ENCODE measurements at places on chromosomes 3 and 15.

GRCh38 chr3:69033470-69033869, 18.7 kb downstream of the TMF1 start:
- no peak for DNase-seq

DNA sequence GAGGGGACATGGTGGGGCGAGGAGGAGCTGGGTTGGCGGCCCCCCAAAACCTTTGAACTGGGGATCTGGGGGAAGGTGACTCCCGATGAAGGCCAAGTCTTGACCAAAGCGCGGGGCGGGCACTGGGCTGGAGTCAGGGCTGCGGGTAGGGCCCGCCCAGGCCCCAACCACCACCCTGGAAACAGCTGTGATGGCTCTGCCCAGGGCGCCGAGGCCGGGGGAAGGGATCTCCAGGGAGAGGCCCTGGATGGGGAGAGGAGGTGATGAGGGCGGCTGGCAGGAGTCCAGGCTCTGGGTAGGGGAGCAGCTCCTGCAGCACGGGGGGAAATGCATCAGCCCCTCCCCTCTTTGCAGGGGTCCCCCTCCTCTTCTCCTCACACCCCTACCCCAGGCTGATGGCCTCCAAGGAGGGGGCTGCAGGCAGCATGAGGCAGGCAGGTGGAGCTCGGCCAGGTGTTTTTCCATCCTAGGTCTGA, 5.9 kb upstream of the C15orf39 start:
- DNase-seq, result peak; percentile 44

- no peak for DNase-seq
These were observed 35.6 kb downstream of the SMAD3 start for GRCh38 chr15:67100801-67101581.

DNA sequence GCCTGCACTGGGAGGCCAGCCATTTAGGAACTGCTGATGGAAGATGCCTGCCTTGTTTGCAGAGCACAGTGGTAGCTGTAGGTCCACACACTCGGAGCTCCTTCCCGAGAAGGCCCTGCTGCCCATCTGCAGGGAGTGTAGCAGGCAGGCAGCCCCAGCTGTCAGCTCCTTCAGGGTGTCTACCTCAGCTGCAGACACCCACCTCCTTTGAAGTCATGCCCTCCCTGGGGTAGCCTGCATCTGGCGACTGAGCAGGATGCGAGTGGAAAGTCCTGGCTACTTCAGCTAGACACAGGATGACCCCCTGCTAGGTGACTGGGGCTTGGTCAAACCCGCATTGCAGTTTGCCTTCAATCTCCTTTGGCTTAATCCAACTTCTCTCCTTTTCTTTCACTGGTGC, 93.2 kb upstream of the TLE3 start:
- no peak for DNase-seq

- DNase-seq, result no peak
These were observed 505.9 kb downstream of the ZIC1 start for GRCh38 chr3:147915057-147915456.

GRCh38 chr15:58228718-58229117, 90.5 kb downstream of the AQP9 start:
- DNase-seq, result no peak

DNA sequence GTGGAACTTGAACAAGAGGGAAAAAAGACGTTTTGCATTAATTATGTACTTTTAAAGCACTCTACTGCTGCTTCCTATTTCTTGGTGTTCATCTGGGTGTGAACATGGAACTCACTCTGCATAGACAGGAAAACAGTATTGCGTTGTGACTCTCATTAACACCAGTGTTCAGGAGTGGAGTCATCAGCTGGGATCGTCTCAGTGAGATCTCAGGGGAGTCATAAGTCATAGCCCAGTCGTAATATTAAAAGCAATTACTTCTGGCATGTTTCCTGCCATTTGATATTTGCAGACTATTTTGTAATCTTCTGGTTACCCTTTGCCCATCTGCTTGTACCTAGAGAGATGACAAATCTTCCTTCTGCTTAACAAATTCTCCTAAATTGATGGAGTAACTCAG, 462.0 kb upstream of the ATP11B start:
- no peak for DNase-seq

DNA sequence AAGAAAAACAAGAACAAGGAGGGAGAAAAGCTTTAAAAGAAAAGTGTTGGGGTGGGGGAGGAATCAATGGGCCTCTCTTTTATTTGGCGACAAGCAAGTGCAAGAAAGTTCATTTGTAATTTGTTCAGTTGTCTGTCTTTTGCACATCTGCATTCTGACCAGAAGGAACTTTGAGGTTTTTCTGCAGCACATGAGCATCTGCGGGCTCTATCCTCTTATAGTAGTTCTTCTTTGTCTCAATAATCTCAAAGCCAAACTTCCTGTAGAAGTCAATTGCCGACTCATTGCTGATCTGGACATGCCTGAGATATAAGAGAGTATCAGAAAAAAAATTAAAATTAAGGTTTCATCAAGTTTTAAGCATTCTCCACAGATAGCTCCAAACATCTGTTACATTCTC, 24.4 kb downstream of the NAA50 start:
- DNase-seq, result no peak

- no peak for DNase-seq
These were observed 430.0 kb downstream of the SHQ1 start for GRCh38 chr3:72418244-72418643.

- DNase-seq, result no peak
These were observed 10.7 kb upstream of the OCA2 start for GRCh38 chr15:28109626-28110455.

DNA sequence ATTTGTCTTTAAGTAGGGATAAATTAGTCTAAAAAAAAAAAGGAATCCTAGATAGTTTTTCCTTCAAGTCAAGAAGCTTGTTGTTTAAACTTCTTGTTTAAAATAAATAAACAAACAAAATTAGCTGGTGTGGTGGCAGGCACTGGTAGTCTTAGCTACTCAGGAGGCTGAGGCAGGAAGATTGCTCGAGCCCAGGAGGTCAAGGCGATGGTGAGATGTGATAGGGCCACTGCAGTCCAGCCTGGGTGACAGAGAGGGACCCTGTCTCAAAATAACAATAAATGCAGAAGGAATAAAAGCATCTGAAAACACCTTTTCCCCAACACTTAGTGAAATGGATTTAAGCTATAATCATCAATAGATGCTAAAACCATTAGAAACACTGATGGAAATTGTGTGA, 19.0 kb downstream of the GLB1 start:
- no peak for DNase-seq

DNA sequence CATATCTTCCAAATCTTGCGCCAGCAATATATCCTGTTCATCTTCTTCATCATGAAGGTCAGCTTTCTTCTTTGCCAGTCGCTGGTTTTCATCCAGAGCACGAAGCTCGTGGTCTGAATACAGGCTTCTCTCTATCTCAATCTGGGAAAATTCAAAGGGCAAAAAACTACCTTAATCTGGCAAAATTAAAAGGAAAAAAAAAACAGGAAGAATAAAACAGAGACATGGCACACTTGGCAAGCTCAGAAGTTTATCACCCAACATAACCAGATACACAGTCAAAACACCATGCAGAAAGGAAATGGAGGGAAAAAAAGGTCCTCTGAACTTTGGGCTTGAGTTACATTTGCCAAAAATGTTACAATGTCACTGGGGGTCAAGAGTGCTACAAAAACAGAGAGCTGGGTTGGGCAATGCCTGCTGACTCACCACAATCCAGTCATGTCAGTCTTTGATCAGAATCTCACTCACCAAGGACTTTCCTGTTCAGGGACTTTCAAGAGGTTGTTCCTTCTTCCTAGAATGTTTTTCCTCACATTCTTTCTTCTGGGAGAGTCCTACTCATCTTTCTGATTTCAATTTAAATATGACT, 1.5 kb downstream of the MRPL46 start:
- DNase-seq, result no peak

DNA sequence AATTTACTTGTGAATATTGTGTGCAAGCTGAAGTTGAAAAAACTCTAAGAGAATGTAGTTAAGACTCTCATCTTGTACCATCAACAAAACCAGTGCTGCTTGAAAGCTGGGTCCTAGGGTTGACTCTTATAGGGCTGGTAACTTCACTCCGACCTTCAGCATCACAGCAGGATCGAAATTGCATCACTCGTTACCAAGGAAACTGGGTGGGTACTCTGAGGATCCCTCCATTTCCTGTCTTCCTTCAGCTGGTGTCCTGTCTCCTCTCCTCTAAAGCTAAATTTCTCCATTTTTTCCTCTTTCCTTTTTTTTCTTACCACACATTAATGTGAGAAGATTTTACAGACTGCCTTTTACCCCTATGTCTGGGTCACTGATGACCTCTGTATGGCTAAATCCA, 3.0 kb upstream of the APH1B start:
- DNase-seq, result peak; percentile 21

GRCh38 chr3:118001380-118001779, 1033.3 kb downstream of the IGSF11 start:
- DNase-seq, result no peak

GRCh38 chr3:38576131-38576525, 73.4 kb downstream of the SCN5A start:
- no peak for DNase-seq

- DNase-seq, result no peak
These were observed 964 bp downstream of the NRROS start for GRCh38 chr3:196640297-196641018.

GRCh38 chr3:70233112-70233511, 79.3 kb downstream of the MDFIC2 start:
- no peak for DNase-seq

DNA sequence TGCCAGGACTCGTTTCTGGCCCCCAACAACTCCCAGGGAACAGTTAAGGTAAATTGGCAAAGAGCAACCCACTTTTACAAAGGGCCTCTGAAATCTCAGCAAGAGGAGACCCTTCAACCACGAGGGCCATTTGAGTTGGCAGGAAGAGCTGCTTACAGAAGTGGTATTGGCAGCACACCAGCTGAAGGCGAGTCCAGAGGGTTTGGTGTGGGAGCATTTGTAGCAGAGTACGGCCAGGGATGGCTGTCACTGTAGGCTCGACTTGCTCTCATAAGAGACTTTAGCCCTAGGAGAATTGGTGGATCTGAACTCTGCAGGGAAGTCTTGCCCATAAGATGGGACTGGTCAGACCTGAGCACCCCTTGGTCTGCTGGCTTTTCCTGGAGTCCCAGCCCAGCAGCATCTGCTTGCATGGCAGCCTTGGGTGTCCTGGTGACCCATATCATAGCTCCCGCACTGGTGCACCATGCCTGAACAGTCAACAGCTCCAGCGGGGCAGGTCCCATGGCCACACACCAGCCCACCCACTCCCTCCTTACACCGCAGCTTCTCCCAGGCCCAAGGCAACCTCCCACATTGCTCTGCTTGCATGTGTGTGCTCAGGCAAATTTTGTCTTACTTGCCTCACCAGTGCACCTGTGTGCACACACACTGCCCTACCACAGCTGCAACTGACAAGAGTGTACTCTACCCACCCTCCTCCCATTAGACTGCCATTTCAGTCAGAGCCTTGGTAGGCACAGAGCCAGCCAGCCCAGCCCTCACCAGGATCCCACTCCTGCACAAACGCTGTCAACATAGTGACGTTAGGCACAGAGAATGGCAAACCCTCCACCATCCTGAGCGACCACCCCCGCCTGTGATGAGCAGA, 861.6 kb upstream of the DPPA4 start:
- DNase-seq, result no peak

DNA sequence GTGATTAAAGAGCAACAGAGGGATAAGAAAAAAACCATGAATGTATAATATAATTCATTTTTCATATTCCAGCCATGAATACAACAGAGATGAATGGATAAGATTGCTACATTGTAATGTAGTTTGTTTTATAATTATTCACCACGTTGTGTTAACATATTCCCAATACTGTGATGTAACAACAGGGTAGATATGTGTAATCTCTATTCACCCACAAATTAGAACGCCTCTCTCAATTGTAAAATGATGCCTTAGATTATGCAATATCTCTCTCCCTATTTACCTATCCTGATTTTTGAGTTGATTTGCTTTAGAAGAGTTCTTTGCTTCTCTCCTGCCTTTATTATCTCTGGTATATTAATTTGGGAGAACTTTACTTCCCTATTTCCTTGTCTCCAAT, 193.6 kb downstream of the AGBL1 start:
- no peak for DNase-seq

DNA sequence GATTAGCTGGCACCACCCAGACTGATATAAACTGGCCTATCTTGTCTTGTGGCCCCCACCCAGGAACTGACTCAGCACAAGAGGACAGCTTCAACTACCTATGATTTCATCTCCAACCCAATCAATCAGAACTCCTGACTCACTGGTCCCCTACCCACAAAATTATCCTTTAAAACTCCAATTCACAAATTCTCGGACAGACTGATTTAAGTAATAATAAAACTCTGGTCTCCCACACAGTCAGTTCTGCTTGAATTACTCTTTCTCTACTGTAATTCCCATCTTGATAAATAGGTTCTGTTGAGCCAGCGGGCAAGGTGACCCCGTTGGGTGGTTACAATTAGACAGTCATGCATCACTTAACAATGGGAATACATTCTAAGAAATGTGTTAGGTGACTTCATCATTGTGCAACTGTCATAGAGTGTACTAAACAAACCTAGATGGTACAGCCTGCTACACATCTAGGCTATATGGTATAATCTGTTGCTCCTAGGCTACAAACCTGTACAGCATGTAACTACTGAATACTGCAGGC, 48.1 kb upstream of the MAP4 start:
- no peak for DNase-seq

DNA sequence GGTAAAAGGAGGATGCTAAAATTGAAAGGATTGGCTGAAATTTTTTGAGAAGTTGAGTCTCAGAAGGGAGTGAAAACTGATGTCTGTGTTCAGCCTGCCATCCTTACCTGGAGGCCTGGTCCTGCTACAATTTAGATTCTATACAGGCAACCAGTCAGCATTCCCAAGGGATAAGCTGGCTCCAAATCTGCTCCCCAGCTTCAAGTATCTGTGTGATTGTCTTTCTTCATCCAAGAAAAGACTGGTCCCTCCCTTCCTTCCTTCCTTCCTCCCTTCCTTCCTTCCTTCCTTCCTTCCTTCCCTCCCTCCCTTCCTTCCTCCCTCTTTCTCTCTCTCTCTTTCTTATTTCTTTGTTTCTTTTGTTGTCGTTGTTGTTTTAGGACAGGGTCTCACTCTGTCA, 24.7 kb upstream of the UMPS start:
- DNase-seq, result no peak

DNA sequence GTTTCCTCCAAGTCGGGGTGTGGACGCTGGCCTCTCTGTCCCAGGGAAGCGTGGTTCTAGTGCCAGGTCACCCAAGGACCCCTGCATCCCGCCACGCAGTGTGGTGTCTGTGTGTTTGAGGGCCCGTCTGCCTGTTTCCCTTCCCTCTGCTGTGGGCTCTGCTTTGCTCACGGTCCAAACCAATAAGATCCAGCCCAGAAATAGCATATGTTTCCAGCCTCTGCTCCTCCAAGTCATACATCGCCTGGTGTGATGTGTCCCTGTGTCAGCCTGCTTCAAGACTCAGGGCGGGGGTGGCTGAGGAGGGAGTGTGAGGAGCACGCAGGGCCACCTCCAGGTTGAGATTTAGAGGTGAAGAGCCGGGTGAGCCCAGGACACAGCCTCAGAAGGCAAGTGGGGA, 21.9 kb upstream of the RPL29 start:
- no peak for DNase-seq

All from WTC11 (cell line).